ENCODE measurements at places on chromosomes 4 and X. TPM values are rescaled to one million over a fixed set of nuclear protein-coding genes. Genes with fewer than 3 reads are reported as not detected.

- peak overlapping the region; percentile 94 for H3K4me3 ChIP-seq
- H3K4me1 ChIP-seq = peaks cover 27% of the 10 kb centered on the region
- H3K36me3 ChIP-seq = no peaks in the 10 kb centered on the region
- peak; percentile 74 for DNase-seq
Measured at GRCh38 chr4:75723163-75724065, 963 bp upstream of the USO1 start.

DNA sequence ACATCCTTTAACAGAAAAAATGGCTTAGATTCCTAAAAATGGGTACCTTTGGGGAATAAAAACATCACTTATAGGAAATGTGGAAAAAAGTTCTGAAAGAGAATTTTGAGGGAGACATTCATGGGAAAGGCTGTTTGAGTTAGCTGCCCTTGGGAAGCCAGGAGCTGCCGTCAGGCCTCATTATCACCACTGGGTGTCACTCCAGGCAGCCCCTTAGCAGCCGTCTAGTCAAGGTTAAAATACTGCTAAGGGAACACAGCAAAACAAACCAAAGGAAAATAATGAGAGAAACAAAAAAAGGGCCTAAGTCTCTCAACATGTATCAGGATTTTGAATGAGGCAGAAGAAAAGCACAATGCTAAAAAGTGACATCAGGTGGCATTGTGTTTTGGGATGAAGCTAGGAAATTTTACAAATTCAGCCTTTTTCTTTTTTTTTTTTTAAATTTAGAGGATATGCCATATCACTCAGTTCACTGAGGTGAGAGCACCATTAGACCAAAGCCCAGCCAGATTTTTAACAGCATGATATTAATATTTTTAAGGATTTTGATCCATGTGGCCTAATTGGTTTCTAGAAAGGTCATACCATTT lies 235.3 kb downstream of the GPAT3 start:
- H3K36me3 ChIP-seq = no peaks in the 10 kb centered on the region
- no peak overlapping the region for H3K4me3 ChIP-seq
- H3K4me1 ChIP-seq = no peaks in the 10 kb centered on the region
- DNase-seq = peak; percentile 42
- H3K27ac ChIP-seq = no peak overlapping the region

Gene PCDH18
- 2.0 TPM for total RNA-seq

GRCh38 chr4:100811046-100811445 lies 293.2 kb upstream of the EMCN start:
- peaks cover 10% of the 10 kb centered on the region for H3K4me1 ChIP-seq
- no peaks in the 10 kb centered on the region for H3K27me3 ChIP-seq
- H3K36me3 ChIP-seq = no peaks in the 10 kb centered on the region
- H3K4me3 ChIP-seq = no peak overlapping the region
- no peak for DNase-seq

- DNase-seq = no peak
- no peaks in the 10 kb centered on the region for H3K36me3 ChIP-seq
- H3K4me3 ChIP-seq = no peak overlapping the region
- no peaks in the 10 kb centered on the region for H3K4me1 ChIP-seq
Measured at GRCh38 chrX:31232506-31232905, 160.7 kb upstream of the FTHL17 start.

- H3K4me1 ChIP-seq = no peaks in the 10 kb centered on the region
- no peaks in the 10 kb centered on the region for H3K27me3 ChIP-seq
- peak; percentile 21 for DNase-seq
- H3K4me3 ChIP-seq = no peak overlapping the region
Measured at GRCh38 chr4:4333265-4333706, 43.2 kb downstream of the ZBTB49 start.

Gene QRFPR
- not detected for total RNA-seq

Gene TRAPPC2
- 8.6 TPM for total RNA-seq

Gene FAM9C
- not detected for total RNA-seq

DNA sequence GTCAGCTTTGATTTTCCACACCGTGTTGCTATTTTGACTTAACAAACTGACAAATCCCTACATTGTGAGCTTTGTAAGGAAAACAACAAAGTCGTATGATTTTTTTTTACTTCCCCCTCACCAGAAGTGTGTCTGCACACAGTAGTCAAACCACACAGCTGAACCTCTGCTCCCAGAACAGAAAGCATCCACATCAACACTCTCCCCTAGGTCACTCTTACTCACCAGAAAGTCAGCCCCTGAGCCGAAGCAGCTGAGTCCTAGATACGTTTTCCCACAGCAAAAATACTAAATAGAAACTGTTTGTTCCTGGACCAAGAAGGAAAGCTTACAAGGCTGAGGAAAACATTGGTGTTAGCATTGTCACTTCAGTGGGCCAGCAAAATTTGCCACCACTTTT lies 305.7 kb downstream of the DHX15 start:
- H3K27me3 ChIP-seq = peaks cover 18% of the 10 kb centered on the region
- H3K4me3 ChIP-seq = no peak overlapping the region
- H3K4me1 ChIP-seq = no peaks in the 10 kb centered on the region
- no peak overlapping the region for H3K27ac ChIP-seq
- H3K36me3 ChIP-seq = no peaks in the 10 kb centered on the region
- no peak for DNase-seq

Gene PHEX
- 1.0 TPM for total RNA-seq

Gene TMSB15A
- total RNA-seq = not detected

DNA sequence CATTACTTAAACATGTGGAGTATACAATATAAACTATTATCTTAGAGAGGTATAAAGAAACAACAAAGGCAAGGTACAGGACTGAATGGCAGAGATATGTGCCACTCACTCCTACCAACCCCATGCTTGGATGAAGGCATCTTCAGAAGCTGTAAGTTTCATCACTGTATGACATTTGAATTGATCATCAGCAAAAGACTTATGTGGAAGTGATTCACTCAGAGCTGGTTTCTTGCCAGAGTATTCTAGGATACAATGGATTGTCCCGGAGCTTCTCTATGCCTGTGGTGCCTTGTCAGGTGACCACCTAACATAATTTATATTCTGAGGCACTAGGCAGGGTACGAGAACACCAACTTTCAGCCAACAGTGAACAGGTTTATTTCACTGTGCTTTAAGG lies 392.2 kb downstream of the PPP1R2C start:
- no peaks in the 10 kb centered on the region for H3K4me1 ChIP-seq
- peak; percentile 45 for DNase-seq
- H3K36me3 ChIP-seq = no peaks in the 10 kb centered on the region
- H3K4me3 ChIP-seq = no peak overlapping the region

DNA sequence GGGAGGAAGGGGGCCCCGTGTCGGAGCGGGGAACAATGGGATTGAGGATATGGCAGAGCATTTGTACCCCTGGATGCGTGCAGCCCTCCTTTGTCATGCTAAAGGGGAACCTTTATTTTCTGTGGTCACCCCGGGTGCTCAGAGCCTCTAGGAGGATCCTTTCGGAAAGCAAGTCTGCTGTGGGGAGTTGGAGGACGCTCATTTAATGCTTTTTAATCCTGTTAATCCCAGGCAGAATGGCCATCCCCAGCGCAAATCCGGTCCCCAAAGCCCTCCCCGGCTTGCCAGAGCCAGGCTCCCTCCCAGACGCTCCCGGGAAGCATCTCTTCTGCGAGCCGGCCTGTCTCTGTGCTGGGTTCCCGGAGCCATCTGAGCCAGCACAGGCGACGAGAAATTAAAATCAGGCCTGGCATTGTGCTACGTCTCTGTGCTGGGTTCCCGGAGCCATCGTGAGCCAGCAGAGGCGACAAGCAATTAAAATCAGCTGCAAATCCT lies 113.2 kb upstream of the PPP2R3B start:
- no peak overlapping the region for H3K27ac ChIP-seq
- no peaks in the 10 kb centered on the region for H3K4me1 ChIP-seq
- H3K36me3 ChIP-seq = no peaks in the 10 kb centered on the region
- DNase-seq = no peak

Gene IL15
- 7.1 TPM for total RNA-seq

Gene PGRMC1
- total RNA-seq = 248 TPM

DNA sequence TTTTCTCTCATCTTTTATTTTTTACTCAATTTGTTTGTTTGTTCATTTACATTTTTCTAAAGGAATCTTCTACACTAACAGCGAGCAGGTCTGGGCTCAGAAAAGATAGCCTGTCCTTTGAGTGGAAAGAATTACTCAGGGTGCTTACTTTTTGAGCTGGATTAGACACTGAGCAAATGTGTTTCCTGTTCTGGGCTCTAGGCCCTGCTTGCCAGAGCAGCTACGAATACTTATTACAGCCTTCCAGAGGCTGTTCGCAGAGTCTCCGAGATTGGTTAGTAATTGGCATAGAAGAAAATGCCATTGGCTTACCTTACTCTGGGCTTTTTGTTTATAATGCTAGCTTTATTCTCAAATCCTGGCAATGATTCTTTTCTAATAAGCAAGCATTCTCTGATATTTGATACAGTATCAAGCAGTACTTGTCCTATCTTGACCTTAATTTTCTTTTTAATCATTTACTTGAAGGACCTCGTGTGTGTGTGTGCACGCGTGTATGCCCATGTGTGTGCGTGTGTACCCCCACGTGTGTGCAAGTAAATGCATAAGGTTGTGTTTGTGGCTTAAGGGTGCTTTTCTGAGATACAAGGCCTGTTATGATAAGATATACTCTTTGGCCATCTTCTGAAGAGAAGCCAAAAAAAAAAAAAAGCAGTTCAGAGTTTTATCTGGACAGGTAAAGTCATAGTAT lies 76.2 kb upstream of the GRXCR1 start:
- 0 out of 2 replicates have a peak, but pooled peaks cover 7% of the 10 kb centered on the region for H3K27me3 ChIP-seq
- H3K4me3 ChIP-seq = no peak overlapping the region
- no peaks in the 10 kb centered on the region for H3K36me3 ChIP-seq
- no peaks in the 10 kb centered on the region for H3K4me1 ChIP-seq
- no peak for DNase-seq

DNA sequence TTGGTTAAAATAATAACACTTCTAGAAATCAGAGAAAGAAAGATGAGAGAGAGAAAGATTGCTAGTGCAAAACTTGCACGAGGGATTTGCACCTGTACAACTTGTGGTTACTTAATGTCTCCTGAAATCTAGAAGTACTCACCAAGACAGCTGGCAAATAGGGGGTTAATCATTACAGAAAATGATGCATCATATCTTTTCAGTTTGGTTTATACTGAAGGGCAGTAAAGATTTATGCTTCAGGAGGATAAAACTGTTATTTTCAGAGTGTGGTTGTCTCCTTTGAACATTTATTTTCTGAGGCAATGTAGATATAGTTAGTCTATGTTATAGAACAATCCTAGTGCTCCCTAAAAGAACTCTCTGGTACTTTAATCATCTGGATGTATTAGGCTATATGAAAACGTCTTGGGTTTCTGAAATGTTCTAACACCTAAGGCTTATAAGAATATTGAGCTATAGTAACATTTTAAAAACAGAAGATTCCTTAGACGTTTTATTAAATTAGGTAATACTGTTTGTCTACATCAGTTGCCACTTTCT lies 13.3 kb downstream of the ATOH1 start:
- H3K4me1 ChIP-seq = no peaks in the 10 kb centered on the region
- H3K4me3 ChIP-seq = no peak overlapping the region
- no peak for DNase-seq
- no peak overlapping the region for H3K27ac ChIP-seq
- H3K36me3 ChIP-seq = no peaks in the 10 kb centered on the region

- H3K4me3 ChIP-seq = no peak overlapping the region
- H3K4me1 ChIP-seq = peaks cover 6% of the 10 kb centered on the region
- no peak overlapping the region for H3K27ac ChIP-seq
- no peaks in the 10 kb centered on the region for H3K36me3 ChIP-seq
- no peaks in the 10 kb centered on the region for H3K27me3 ChIP-seq
Measured at GRCh38 chr4:8328456-8328855, 58.9 kb downstream of the HTRA3 start.

- H3K27me3 ChIP-seq = no peaks in the 10 kb centered on the region
- H3K36me3 ChIP-seq = no peaks in the 10 kb centered on the region
- no peak overlapping the region for H3K4me3 ChIP-seq
- H3K4me1 ChIP-seq = no peaks in the 10 kb centered on the region
- H3K27ac ChIP-seq = no peak overlapping the region
Measured at GRCh38 chrX:117327373-117327772, 789.2 kb downstream of the KLHL13 start.

GRCh38 chr4:82839624-82840023 lies 41.0 kb upstream of the SCD5 start:
- H3K4me3 ChIP-seq = no peak overlapping the region
- no peaks in the 10 kb centered on the region for H3K4me1 ChIP-seq
- no peaks in the 10 kb centered on the region for H3K27me3 ChIP-seq

GRCh38 chr4:43525646-43526045 lies 633.1 kb downstream of the GRXCR1 start:
- H3K4me3 ChIP-seq = no peak overlapping the region
- DNase-seq = no peak
- no peak overlapping the region for H3K27ac ChIP-seq
- H3K36me3 ChIP-seq = no peaks in the 10 kb centered on the region
- no peaks in the 10 kb centered on the region for H3K27me3 ChIP-seq

Gene DGKK
- not detected for total RNA-seq

Gene TEX13D
- total RNA-seq = not detected

GRCh38 chr4:161132715-161133425 lies 1030.9 kb downstream of the FSTL5 start:
- no peaks in the 10 kb centered on the region for H3K4me1 ChIP-seq
- H3K27ac ChIP-seq = no peak overlapping the region
- DNase-seq = no peak
- H3K27me3 ChIP-seq = no peaks in the 10 kb centered on the region

GRCh38 chr4:3352941-3353594 lies 60.2 kb downstream of the RGS12 start:
- no peaks in the 10 kb centered on the region for H3K27me3 ChIP-seq
- no peaks in the 10 kb centered on the region for H3K36me3 ChIP-seq
- H3K4me3 ChIP-seq = no peak overlapping the region
- no peak overlapping the region for H3K27ac ChIP-seq

DNA sequence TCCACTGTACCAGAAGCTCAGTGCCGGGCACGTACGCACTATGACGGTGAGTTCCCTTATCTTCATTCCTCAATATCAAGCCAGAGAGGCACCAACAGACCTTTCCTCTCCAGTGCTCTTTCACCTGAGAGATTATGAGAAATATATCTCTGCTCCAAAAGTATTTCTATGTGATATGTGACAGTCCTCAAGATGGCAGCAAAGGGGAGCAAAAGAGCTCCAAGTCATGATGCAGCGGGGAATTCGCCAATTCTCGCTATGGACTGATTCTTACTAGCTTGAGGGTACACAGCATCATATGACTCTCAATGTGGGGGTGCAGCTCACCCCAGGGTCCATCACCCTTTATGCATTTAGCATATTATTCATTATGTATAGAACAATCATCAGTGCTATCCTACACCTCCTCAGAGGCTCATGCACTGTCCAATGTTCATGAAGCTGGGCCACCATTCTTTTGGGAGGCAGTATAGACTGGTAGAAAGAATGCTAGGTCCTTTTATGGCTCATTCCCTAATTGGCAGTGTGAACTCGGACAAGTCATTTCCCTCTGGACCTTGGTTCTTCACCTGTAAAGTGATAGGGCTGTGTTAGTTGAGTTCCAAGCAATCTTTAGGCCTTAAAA lies 12.8 kb upstream of the IQSEC2 start:
- no peaks in the 10 kb centered on the region for H3K36me3 ChIP-seq
- DNase-seq = peak; percentile 25
- no peaks in the 10 kb centered on the region for H3K4me1 ChIP-seq
- no peak overlapping the region for H3K4me3 ChIP-seq

Gene DNAAF6
- total RNA-seq = not detected

Gene FRG2
- 0.86 TPM for total RNA-seq

DNA sequence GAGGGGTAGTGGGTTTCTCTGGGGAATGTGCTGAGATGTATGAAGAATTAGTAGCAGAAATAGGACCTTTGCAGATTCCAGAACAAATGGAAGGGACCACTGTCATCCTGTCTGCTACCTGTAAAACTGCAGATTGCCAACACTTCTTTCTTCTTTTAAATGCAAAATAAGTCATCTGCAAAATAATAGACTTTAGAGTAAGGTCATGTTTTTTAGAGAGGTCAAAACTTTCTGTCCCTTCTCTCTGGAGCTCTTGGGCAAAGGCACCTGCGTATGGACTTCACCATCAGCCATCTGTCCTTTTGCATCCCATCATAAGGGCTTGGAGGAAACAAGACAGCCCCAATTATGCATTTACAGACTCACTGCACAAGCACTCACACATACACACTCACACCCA lies 121.1 kb upstream of the PPARGC1A start:
- peaks cover 11% of the 10 kb centered on the region for H3K27me3 ChIP-seq
- no peak overlapping the region for H3K4me3 ChIP-seq
